ENCODE measurements at places on chromosomes 11 and 22. TPM values are rescaled to one million over a fixed set of nuclear protein-coding genes. Genes with fewer than 3 reads are reported as not detected.

TRIM29 gene
- total RNA-seq = not detected

NLRP10 gene
- total RNA-seq = not detected

XKR3 gene
- total RNA-seq = 1.9 TPM

POU2AF2 gene
- not detected for total RNA-seq

Measured in SK-MEL-5 (cell line).